Activated CD4-positive, alpha-beta T cell treated with anti-CD3 and anti-CD28 coated beads, Interleukin-2, amount 10 ng/mL, durations not matched to agents 7 days and 5 days (primary cell): ENCODE measurements at places on chromosomes 5 and 9. TPM values are rescaled to one million over a fixed set of nuclear protein-coding genes. Genes with fewer than 3 reads are reported as not detected.

GRCh38 chr5:91777671-91778070 lies 394.6 kb upstream of the ARRDC3 start:
- no peaks in the 10 kb centered on the region for H3K4me1 ChIP-seq
- no peak overlapping the region for H3K27ac ChIP-seq
- H3K36me3 ChIP-seq = no peaks in the 10 kb centered on the region
- H3K4me3 ChIP-seq = no peak overlapping the region

- DNase-seq = no peak
- H3K4me3 ChIP-seq = no peak overlapping the region
- no peaks in the 10 kb centered on the region for H3K36me3 ChIP-seq
- no peaks in the 10 kb centered on the region for H3K4me1 ChIP-seq
Observed at GRCh38 chr5:58849921-58850667, 267.2 kb downstream of the RAB3C start.

- H3K4me3 ChIP-seq = no peak overlapping the region
- H3K27me3 ChIP-seq = no peaks in the 10 kb centered on the region
- no peak for DNase-seq
Observed at GRCh38 chr9:14103115-14103514, 210.8 kb downstream of the NFIB start.

The SRD5A1 gene
- total RNA-seq = 10.4 TPM

DNA sequence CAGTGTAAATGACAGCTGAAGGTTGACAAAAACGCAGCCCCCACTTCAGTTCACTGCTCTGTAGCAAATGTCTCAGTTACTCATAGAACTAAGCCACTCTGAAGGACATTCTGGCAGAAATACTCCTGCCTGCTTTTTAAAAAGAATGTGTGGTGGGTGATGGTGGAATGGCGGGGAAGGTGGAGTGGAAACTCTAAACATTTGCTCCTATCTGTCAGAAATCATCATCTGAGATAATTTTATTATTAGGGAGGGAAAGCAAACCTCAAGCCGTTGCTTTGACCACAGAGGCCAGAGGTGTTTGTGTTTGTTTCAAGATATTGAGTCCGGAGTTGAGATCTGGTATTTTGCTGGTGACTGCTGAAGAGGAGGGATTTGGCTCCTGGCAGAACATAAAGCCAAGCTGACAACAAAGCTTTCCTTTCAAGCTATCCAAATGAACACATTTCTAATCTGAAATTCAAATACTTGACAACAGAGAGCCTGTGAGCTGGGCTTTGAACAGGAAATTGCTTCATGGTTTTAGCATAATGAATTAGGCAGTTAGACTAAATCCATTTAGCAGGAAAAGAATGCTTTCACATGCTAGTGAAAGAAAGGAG lies 362.7 kb downstream of the CSNK1G3 start:
- H3K36me3 ChIP-seq = no peaks in the 10 kb centered on the region
- H3K4me1 ChIP-seq = no peaks in the 10 kb centered on the region
- no peak overlapping the region for H3K4me3 ChIP-seq
- DNase-seq = no peak

GRCh38 chr5:143355710-143356109 lies 47.8 kb downstream of the NR3C1 start:
- no peaks in the 10 kb centered on the region for H3K27me3 ChIP-seq
- H3K27ac ChIP-seq = no peak overlapping the region
- H3K4me1 ChIP-seq = peaks cover 72% of the 10 kb centered on the region
- H3K36me3 ChIP-seq = peaks cover 23% of the 10 kb centered on the region
- DNase-seq = peak; percentile 46

- H3K36me3 ChIP-seq = no peaks in the 10 kb centered on the region
- H3K27me3 ChIP-seq = no peaks in the 10 kb centered on the region
- H3K4me3 ChIP-seq = no peak overlapping the region
- no peak overlapping the region for H3K27ac ChIP-seq
- no peaks in the 10 kb centered on the region for H3K4me1 ChIP-seq
Observed at GRCh38 chr9:10729213-10729612, 116.4 kb upstream of the PTPRD start.

The EIF4E1B gene
- not detected for total RNA-seq

DNA sequence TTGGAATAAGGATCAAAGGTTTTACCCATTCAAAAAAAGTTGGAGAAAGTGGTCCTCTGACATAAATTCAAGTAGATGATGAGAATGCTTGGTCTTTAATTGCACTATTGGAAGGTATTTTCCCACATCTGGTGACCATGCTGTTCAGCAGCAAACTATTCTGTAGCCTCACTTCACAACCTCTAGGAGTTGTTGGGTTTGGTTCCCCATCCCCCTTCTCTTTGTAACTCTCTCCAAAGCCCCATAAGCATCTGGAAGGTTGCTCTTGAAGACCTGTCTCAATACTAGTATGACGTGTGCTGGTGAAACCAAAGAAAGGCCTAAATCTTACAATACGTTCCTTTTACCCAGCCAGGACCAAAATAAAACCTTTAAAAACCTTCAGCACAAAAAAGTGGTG lies 8.5 kb downstream of the RGMB start:
- H3K4me3 ChIP-seq = no peak overlapping the region
- peaks cover 7% of the 10 kb centered on the region for H3K27me3 ChIP-seq
- H3K36me3 ChIP-seq = no peaks in the 10 kb centered on the region
- no peak for DNase-seq
- no peak overlapping the region for H3K27ac ChIP-seq

GRCh38 chr9:38287420-38287985 lies 105.0 kb upstream of the ALDH1B1 start:
- no peaks in the 10 kb centered on the region for H3K4me1 ChIP-seq
- DNase-seq = no peak
- no peaks in the 10 kb centered on the region for H3K36me3 ChIP-seq

The FSTL4 gene
- not detected for total RNA-seq

The PTPN3 gene
- total RNA-seq = not detected

DNA sequence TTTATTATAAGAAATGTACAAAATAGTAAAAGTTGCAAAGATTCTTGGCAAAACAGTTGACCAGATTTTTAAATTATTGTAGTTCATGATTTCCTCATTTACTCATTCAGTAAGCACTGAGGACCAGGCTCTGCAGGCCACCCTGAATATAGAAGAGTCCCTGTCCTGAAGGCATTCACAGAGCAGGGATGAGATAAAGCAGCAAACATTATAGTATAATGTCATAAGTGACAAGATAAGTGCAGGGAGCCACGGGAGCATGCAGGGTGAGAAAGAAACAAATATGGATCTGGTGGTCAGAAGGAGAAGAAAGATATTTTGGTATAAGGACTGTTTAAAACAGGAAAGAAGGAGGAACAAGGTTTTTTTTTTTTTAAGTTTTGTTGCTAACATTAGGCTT lies 46.0 kb downstream of the PARP8 start:
- peaks cover 31% of the 10 kb centered on the region for H3K36me3 ChIP-seq
- H3K4me1 ChIP-seq = peaks cover 67% of the 10 kb centered on the region
- H3K27ac ChIP-seq = no peak overlapping the region
- DNase-seq = no peak
- H3K4me3 ChIP-seq = no peak overlapping the region

GRCh38 chr5:88298425-88298824 lies 29.8 kb upstream of the TMEM161B start:
- no peak overlapping the region for H3K27ac ChIP-seq
- no peak for DNase-seq
- H3K27me3 ChIP-seq = no peaks in the 10 kb centered on the region
- H3K36me3 ChIP-seq = no peaks in the 10 kb centered on the region

DNA sequence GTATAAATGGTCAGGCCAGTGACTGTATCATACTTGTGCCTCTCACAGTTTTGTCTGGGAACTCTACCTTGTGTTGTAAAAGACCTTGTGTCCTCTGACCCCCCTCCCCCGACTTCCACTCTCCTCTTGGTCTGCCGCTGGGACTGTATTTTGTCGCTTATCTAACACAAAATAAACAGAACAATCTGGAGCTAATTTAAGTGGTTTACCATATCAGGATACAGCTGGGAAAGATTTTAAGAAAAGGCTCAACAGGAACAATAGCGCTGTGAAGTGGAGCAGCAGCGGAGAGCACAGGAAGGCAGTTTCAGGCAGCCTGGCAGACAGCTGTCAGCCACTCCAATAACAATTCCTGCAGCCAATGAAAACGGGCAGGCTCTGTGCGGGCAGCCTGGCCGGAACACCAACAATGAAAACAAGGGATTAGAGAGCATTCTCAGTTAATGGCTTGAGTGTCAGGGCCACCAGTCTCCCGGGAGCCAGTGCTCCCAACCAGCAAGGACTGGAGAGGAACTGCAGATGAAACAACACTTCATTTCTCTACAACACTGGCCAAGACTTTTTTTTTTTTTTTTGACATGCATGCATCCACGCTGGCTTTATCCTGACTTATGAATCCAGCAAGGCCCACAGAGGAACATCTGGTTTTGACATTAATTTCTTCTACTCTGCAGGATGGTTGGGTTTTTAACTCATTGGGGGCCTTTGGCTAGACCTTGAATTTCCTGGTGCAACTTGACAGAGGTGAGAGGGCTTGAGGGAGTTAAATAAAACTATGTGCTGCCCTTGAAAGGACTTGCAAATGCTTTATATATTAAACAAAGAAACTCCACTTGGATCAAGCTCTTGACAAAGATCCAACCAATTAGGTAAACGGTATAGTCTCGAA lies 76.7 kb downstream of the ARSB start:
- no peak for DNase-seq
- H3K27me3 ChIP-seq = no peaks in the 10 kb centered on the region
- H3K4me1 ChIP-seq = peaks cover 4% of the 10 kb centered on the region
- no peak overlapping the region for H3K27ac ChIP-seq

DNA sequence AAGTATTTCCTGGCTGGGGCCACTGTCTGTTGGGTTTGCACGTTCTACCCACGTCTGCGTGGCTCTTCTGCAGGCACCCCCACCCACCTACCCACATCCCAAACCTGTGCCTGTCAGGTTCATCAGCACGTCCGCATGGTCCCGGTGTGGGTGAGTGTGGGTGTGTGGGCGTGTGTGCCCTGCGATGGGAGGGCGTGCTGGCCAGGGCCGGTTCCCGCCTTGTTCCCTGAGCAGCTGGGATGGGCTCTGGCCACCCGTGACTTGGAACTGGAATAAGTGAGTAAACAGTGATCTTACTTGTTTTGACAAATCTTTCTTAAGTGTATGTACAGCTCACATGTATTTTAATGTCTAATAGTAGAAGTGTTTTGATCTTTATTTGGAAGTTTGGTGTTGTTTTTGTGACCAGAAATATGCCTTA lies 20.4 kb downstream of the ERGIC1 start:
- no peaks in the 10 kb centered on the region for H3K27me3 ChIP-seq
- H3K4me3 ChIP-seq = no peak overlapping the region

The SHC3 gene
- total RNA-seq = not detected

DNA sequence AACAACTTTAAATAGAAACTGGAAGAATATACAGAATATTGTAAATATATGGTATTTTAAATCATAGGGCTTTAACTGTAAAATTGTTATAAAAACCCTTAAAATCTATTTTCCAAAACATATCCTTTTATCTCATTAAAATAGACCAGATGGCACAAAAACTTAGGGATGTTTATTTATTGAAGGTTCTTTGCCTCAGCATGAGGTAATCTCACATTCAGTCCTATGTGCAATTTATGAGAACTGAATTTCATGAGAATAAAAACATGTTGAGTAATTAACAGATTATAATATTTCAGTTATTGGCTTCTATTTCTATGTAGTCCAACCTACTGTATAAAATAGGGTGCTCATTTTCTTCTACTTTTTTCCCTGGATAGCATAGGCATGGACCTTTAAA lies 329.2 kb upstream of the PRR16 start:
- DNase-seq = no peak
- H3K36me3 ChIP-seq = no peaks in the 10 kb centered on the region
- no peaks in the 10 kb centered on the region for H3K27me3 ChIP-seq
- no peak overlapping the region for H3K27ac ChIP-seq
- H3K4me3 ChIP-seq = no peak overlapping the region
- H3K4me1 ChIP-seq = no peaks in the 10 kb centered on the region

DNA sequence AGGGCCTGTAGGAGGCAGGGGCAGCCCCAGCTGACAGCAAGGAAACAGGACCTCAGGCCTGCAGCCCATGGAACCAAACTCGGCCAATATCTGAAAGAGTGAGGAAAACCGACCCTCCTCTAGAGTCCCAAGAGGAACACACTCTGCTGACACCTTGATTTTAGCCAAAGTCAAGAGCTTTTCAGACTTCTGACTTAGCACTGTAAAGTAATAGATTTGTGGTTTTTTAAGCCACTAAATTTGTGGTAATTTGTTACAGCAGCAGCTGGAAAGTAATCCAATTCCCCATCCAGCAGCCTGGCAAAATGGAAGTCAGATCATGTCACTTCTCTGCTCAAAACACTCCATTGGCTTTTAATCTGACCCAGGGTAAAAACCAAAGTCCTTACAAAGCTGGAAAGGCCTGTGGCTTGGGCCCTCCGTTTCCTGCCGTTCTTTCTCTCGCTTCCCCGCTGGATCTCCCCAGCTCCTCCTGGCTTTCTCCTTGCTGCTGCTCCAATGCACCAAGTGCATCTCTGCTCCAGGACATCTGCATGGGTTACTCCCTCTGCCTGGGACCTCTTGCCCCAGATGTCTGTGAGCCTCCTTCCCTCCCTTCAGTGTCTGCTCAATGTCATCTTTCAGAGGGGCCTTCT lies 79.0 kb downstream of the C5orf15 start:
- DNase-seq = no peak
- H3K27ac ChIP-seq = no peak overlapping the region
- H3K4me1 ChIP-seq = no peaks in the 10 kb centered on the region

GRCh38 chr5:111017731-111018130 lies 53.8 kb upstream of the TSLP start:
- no peak overlapping the region for H3K4me3 ChIP-seq
- DNase-seq = no peak
- H3K4me1 ChIP-seq = no peaks in the 10 kb centered on the region

DNA sequence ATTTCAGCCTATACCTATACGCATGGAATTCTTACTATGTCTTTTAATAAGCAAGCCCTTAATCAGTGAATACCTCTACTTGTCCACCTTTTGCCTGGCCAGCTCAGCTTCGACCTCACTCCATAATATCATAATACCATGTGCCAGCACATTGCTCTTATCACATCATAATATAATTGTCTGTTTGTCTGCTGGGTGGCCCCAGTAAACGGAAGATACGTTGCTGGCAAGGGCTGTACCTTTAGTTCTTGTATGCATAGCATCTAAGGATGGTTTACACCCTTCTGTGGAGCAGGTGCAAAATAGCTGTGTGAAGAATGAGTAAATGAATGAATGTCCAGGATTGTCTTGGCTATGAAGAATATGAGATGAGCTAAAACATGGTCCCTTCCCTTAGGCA lies 29.9 kb downstream of the SV2C start:
- H3K4me1 ChIP-seq = no peaks in the 10 kb centered on the region
- no peaks in the 10 kb centered on the region for H3K36me3 ChIP-seq
- no peak for DNase-seq
- H3K27me3 ChIP-seq = peaks cover 46% of the 10 kb centered on the region
- H3K27ac ChIP-seq = no peak overlapping the region

- no peak for DNase-seq
- H3K4me1 ChIP-seq = peaks cover 6% of the 10 kb centered on the region
- no peaks in the 10 kb centered on the region for H3K36me3 ChIP-seq
- H3K27me3 ChIP-seq = peaks cover 11% of the 10 kb centered on the region
- H3K27ac ChIP-seq = no peak overlapping the region
- no peak overlapping the region for H3K4me3 ChIP-seq
Observed at GRCh38 chr5:95238560-95239325, 46.2 kb downstream of the MCTP1 start.

GRCh38 chr5:173338380-173339015 lies 10.3 kb upstream of the STC2 start:
- no peak for DNase-seq
- peaks cover 8% of the 10 kb centered on the region for H3K27me3 ChIP-seq
- no peak overlapping the region for H3K27ac ChIP-seq

The NOXA1 gene
- 1.1 TPM for total RNA-seq

GRCh38 chr5:138450971-138451370 lies 12.1 kb downstream of the REEP2 start:
- H3K27me3 ChIP-seq = no peaks in the 10 kb centered on the region
- no peak overlapping the region for H3K4me3 ChIP-seq
- no peak for DNase-seq
- no peaks in the 10 kb centered on the region for H3K36me3 ChIP-seq
